Transverse colon (tissue), 4 donors: ENCODE measurements at places on chromosomes 3 and 15. TPM values are rescaled to one million over a fixed set of nuclear protein-coding genes. Genes with fewer than 3 reads are reported as not detected.

Gene SOX14
- total RNA-seq: not detected

Gene KLHL40
- total RNA-seq: not detected

Gene RASGRP1
- 0.40 TPM for total RNA-seq

Gene RASGRF1
- total RNA-seq: not detected

Gene TRPM1
- not detected for total RNA-seq

Gene SCN11A
- 0.32 TPM for total RNA-seq

Gene PDZRN3
- total RNA-seq: 116 TPM

Gene SLC28A2
- total RNA-seq: 0.37 TPM

Gene SHQ1
- 13.8 TPM for total RNA-seq

Gene SLC6A20
- not detected for total RNA-seq

Gene ZNF385D
- 0.75 TPM for total RNA-seq

Gene MESP1
- 12.5 TPM for total RNA-seq

Gene C3orf20
- not detected for total RNA-seq

Gene ARRDC4
- 96.9 TPM for total RNA-seq

Gene RARRES1
- 71.5 TPM for total RNA-seq

Gene ZNF662
- 5.2 TPM for total RNA-seq

Gene DUOXA2
- 0.68 TPM for total RNA-seq

Gene SPINK8
- total RNA-seq: not detected

Gene OR5K2
- not detected for total RNA-seq

Gene CHP1
- 818 TPM for total RNA-seq

Gene ALDH1A2
- total RNA-seq: 0.68 TPM

Gene A4GNT
- not detected for total RNA-seq

Gene CCR8
- total RNA-seq: not detected

Gene EPHA3
- 2.3 TPM for total RNA-seq

Gene CKMT1A
- 150 TPM for total RNA-seq

Gene C3orf22
- not detected for total RNA-seq

Gene CHRFAM7A
- total RNA-seq: 0.16 TPM

Gene CEP63
- total RNA-seq: 17.7 TPM

Gene MORC1
- total RNA-seq: not detected

Gene GPR62
- not detected for total RNA-seq

Gene MOBP
- 5.2 TPM for total RNA-seq

Gene BFSP2
- total RNA-seq: not detected
